ENCODE measurements at places on chromosomes 12 and 14. TPM values are rescaled to one million over a fixed set of nuclear protein-coding genes. Genes with fewer than 3 reads are reported as not detected.

The SLC39A2 gene
- total RNA-seq, result 0.25 TPM

The HVCN1 gene
- 18.7 TPM for total RNA-seq

DNA sequence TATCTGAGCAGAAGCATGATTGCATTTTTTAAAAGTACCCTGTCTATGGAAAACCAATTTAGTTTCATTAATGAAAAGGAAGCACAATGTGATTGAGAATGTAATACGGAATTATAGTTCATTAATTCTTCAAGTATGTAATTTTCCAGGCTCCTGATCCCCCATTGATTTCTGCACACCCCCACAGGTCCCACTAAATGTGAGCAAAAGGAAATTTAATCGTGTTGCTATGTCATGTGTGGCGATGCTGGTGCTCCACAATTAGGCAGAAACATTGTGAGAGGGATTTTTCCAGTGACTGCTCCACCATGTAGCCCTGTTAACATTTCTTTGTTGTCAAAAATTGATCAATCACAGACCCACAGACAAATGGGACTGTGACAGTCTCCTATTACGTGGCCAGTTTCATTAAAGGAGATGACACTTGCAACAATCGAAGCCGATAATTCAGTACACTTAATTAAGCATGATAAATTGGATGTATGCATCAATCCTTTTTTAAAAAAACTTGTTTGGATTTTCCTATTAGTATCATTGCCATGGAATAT lies 306.0 kb downstream of the NELL2 start:
- DNase-seq, result no peak
- no peak overlapping the region for H3K27ac ChIP-seq
- no peak overlapping the region for H3K4me3 ChIP-seq
- H3K4me1 ChIP-seq, result no peaks in the 10 kb centered on the region
- no peaks in the 10 kb centered on the region for H3K27me3 ChIP-seq

GRCh38 chr12:57735198-57735855 lies 3.2 kb downstream of the AGAP2 start:
- no peak overlapping the region for H3K4me3 ChIP-seq
- DNase-seq, result no peak
- H3K27me3 ChIP-seq, result no peaks in the 10 kb centered on the region

DNA sequence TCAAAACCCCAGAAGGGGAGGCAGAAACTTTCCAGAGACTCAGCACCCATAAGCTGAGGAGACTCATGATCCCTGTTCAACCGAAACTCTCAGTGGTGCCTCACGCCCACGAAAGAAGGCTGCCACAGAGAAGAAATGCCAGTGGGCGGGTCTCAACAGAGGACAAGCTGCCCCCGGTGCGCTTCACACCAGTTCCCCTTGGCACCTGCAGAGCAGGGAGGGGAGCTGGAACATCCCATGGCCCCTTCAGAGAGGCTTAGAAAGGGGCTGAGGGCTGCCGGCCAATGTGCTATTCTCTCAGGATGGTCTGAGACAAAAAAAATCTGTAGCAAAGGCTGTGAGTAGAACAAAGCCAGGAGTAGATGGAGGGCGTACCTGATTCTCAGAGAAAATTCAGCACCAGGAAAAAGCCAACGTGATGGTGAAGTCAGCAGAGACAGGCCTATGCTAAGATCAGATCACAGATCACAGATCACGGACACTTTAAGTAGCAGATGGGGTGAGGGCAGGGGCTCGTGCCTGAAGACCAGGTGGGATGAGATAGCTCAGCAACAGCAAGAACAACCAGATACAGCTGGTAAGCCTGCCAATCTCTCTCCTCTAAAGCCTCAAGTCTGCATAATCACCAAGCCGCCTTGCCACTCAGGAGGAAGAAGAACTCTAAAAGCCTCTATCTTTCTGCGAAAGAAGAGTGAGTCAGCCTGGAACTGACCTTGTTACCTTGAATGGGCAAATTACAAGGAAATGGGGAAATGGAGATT lies 206.4 kb upstream of the GRIP1 start:
- H3K27ac ChIP-seq, result no peak overlapping the region
- H3K4me3 ChIP-seq, result no peak overlapping the region
- H3K36me3 ChIP-seq, result no peaks in the 10 kb centered on the region
- no peak for DNase-seq
- peaks cover 6% of the 10 kb centered on the region for H3K27me3 ChIP-seq

DNA sequence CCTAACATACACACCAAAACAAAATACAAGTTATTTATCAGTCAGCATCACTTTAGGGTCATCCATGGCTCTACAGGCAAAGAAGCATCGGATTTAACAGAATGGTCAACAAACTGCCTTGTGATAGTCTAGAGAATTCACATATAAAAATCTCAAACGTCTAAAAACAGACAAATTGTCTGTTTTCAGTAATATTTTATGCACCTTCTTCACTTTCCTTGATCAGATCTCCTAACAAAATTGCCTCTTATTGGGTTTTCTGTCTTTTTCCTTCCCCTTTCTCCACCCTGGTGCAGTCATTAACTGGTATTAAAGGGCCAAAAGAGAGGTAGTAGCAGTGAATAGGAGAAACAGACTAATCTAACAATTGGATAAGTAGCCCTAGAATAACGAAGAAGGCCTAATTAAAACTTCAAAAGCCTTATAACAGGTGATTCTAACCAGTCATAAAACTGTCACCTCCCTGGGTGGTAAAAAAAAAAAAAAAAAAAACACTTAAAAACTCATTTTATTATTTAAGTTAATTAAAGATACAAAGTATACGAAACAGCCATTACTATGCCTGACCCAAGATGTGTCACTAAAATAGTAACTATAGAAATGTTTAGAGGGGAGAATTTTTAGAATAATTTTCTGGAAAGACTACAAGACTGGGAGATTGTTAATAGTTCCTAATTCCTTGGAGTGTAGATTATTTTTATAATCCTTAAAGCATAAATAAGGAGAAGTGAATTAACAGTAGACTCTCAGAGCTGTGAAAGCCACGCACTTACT lies 1.5 kb downstream of the KIF21A start:
- no peaks in the 10 kb centered on the region for H3K36me3 ChIP-seq
- peaks cover 30% of the 10 kb centered on the region for H3K27me3 ChIP-seq
- no peak overlapping the region for H3K27ac ChIP-seq
- peaks cover 21% of the 10 kb centered on the region for H3K4me1 ChIP-seq

DNA sequence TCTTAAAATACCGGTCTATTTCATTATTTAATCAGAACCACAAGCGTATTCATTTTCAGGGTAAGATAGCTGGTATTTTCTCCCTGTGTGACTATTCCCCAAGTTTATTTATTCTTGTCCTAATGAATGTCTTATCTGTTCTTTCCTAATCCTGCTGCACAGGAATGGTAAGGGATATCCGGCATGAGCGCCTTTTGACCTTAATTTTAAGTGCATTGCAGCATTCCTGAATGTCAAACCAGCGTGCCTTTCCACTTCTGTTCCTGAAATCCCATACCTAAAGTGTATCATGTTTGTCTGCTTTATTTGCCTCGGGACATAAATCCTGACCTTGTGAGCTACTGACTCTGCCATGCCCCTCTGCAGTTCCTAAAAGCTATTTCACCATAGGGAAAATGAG lies 1713.2 kb upstream of the FLRT2 start:
- no peak overlapping the region for H3K27ac ChIP-seq
- no peaks in the 10 kb centered on the region for H3K36me3 ChIP-seq
- no peaks in the 10 kb centered on the region for H3K27me3 ChIP-seq

The MIP gene
- not detected for total RNA-seq

The BATF gene
- 39.4 TPM for total RNA-seq

GRCh38 chr12:82959821-82960220 lies 273.1 kb downstream of the TMTC2 start:
- H3K27me3 ChIP-seq, result no peaks in the 10 kb centered on the region
- H3K4me3 ChIP-seq, result no peak overlapping the region
- no peaks in the 10 kb centered on the region for H3K4me1 ChIP-seq

- no peaks in the 10 kb centered on the region for H3K4me1 ChIP-seq
- H3K27me3 ChIP-seq, result peaks cover 8% of the 10 kb centered on the region
- H3K4me3 ChIP-seq, result no peak overlapping the region
- DNase-seq, result no peak
- no peaks in the 10 kb centered on the region for H3K36me3 ChIP-seq
Measured at GRCh38 chr12:108099073-108099472, 30.0 kb upstream of the WSCD2 start.

GRCh38 chr12:126936181-126936851 lies 1330.7 kb upstream of the TMEM132C start:
- H3K4me1 ChIP-seq, result no peaks in the 10 kb centered on the region
- H3K27ac ChIP-seq, result no peak overlapping the region
- H3K4me3 ChIP-seq, result no peak overlapping the region
- H3K27me3 ChIP-seq, result no peaks in the 10 kb centered on the region
- no peaks in the 10 kb centered on the region for H3K36me3 ChIP-seq
- no peak for DNase-seq

The RND1 gene
- total RNA-seq, result 1.2 TPM

DNA sequence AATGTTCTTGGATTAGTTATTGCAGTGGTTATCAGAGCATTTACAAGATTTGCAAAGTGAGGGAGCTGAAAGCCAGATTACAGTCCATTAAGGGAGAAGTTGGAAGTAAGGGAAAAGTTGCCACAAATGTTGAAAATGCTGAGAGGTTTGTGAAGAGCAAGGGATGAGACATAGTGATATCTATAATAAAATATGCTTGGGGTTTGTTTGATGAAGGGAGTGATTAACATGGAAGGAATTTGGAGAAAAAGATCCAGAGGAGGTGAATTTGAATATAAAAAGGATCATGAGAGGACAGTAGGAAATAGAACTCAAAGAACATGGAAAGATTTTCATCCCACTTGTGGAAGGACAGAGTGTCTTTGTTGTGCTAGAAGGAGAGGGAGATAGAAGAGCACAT lies 19.3 kb upstream of the CCER1 start:
- no peaks in the 10 kb centered on the region for H3K36me3 ChIP-seq
- H3K27ac ChIP-seq, result no peak overlapping the region
- peaks cover 11% of the 10 kb centered on the region for H3K27me3 ChIP-seq
- H3K4me3 ChIP-seq, result no peak overlapping the region
- DNase-seq, result no peak

The FRS2 gene
- 18.4 TPM for total RNA-seq

GRCh38 chr12:132818562-132818961 lies 10.1 kb downstream of the GOLGA3 start:
- DNase-seq, result no peak
- H3K4me1 ChIP-seq, result peaks cover 33% of the 10 kb centered on the region
- no peak overlapping the region for H3K4me3 ChIP-seq
- no peaks in the 10 kb centered on the region for H3K27me3 ChIP-seq
- peaks cover 47% of the 10 kb centered on the region for H3K36me3 ChIP-seq

- H3K27ac ChIP-seq, result no peak overlapping the region
- H3K27me3 ChIP-seq, result no peaks in the 10 kb centered on the region
- no peak overlapping the region for H3K4me3 ChIP-seq
- DNase-seq, result no peak
- H3K4me1 ChIP-seq, result no peaks in the 10 kb centered on the region
Measured at GRCh38 chr12:83827860-83828259, 1084.7 kb downstream of the SLC6A15 start.

The CMTM5 gene
- not detected for total RNA-seq

The PTPRO gene
- total RNA-seq, result 7.7 TPM

The NEUROD4 gene
- not detected for total RNA-seq

GRCh38 chr12:25775968-25776367 lies 182.5 kb upstream of the RASSF8 start:
- no peak overlapping the region for H3K27ac ChIP-seq
- H3K4me3 ChIP-seq, result no peak overlapping the region
- no peaks in the 10 kb centered on the region for H3K4me1 ChIP-seq

The AICDA gene
- not detected for total RNA-seq

DNA sequence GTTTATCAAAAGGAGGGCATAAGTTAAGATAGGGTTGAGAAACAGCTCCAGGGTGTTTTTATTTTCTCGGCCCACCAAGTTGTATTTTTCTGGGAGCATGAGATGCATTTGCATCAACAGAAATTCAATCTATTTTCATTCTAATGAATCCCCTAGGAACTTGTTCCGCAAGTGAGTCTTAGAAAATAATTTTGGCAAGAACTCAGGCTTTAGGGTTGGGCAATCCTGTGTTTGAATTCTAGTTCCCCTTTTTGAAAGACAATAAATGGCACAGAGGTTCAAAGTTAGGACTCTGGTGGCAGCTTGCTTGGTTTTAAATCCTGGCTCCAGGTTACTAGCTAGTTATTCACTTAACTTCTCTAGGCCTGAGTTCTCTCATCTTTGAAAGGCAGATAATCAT lies 23.7 kb downstream of the SLC5A8 start:
- no peaks in the 10 kb centered on the region for H3K36me3 ChIP-seq
- no peaks in the 10 kb centered on the region for H3K4me1 ChIP-seq
- no peak overlapping the region for H3K4me3 ChIP-seq

GRCh38 chr14:75979648-75980565 lies 1.9 kb downstream of the TGFB3 start:
- H3K4me1 ChIP-seq, result peaks cover 46% of the 10 kb centered on the region
- DNase-seq, result no peak
- peaks cover 6% of the 10 kb centered on the region for H3K27me3 ChIP-seq
- no peaks in the 10 kb centered on the region for H3K36me3 ChIP-seq
- no peak overlapping the region for H3K27ac ChIP-seq

- DNase-seq, result no peak
- H3K4me3 ChIP-seq, result no peak overlapping the region
- H3K4me1 ChIP-seq, result no peaks in the 10 kb centered on the region
Measured at GRCh38 chr14:32545095-32545494, 216.0 kb downstream of the AKAP6 start.

GRCh38 chr12:115895247-115895646 lies 382.2 kb downstream of the MED13L start:
- H3K27ac ChIP-seq, result no peak overlapping the region
- H3K27me3 ChIP-seq, result peaks cover 4% of the 10 kb centered on the region
- H3K4me3 ChIP-seq, result no peak overlapping the region
- DNase-seq, result no peak

DNA sequence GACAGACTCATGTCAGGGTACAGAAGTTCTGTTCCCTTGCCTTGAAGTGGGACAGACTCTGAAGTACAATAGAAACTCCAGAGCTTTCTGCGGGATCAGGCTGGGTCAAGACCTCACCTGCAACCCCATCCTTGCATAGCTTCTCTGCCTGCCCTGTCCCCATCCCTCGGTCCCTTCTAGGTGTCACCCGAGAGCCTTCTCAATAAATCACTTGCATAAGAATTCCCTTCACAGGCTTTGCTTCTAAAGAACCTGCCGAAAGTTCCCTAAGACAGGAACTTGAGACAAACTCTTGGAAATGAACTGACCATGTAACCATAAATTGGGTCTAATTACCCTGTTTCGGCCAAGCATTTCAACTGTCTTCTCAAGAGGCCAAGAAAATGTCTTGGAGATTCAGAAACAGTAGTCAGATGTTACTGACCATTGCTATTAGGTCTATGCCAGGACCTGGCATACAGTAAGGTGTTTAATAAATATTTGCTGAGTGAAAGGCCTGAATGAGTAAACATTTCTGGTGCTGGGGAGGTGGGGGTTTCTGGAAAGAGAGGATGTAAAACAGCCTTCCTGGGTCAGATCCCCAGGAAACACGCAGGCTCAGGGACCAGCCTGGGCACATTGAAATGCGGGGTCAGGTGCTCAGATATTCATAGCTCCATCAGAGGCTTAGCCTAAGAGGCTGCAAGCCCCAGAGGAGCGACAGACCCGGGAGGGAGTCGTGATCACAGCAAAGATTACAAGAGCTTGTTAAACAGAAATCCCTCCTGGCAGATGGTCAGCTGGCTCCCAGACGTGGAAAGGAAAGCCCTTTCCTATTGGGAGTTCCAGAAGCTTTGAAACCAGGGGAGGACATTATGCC lies 226.2 kb upstream of the LHX5 start:
- no peak overlapping the region for H3K4me3 ChIP-seq
- H3K27me3 ChIP-seq, result peaks cover 10% of the 10 kb centered on the region
- H3K36me3 ChIP-seq, result no peaks in the 10 kb centered on the region
- DNase-seq, result no peak
- H3K27ac ChIP-seq, result no peak overlapping the region

Data from activated CD4-positive, alpha-beta T cell treated with anti-CD3 and anti-CD28 coated beads, Interleukin-2, amount 10 ng/mL, durations not matched to agents 7 days and 5 days (primary cell).